EL (cell line): ENCODE measurements at places on chromosomes 13 and 19.
A peak's percentile ranks its signal among the peaks of the same experiment; 100 is the strongest.

DNA sequence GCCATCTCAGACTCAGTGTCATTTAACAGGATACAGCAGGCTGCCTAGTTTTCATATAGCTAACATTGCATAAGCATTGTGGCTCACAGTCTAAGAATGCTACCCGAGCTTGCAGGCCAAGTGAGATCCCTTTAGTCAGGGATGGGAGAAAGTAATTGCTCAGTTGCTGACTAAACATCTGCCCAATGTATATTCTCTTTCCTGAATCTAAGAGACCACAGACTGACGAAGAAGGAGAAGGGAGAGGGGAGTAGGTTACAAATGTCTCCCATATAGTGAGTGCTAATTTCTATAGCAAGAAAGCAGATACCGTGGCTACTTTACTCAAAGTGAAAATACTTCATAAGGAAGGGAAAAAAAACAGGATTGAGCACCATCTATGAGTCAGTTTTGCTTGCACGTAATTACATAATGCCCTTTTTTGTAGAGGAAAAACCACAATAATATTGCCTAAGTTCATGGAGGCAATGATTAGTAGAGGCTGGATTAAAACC lies 453.9 kb downstream of the COG6 start:
- peak; percentile 86 for DNase-seq

- no peak for DNase-seq
These were observed 34.2 kb downstream of the SACS start for GRCh38 chr13:23399347-23399746.

GRCh38 chr13:97414392-97414791 lies 19.6 kb upstream of the RAP2A start:
- DNase-seq = no peak

- no peak for DNase-seq
These were observed 10.2 kb upstream of the F7 start for GRCh38 chr13:113095146-113096051.

GRCh38 chr13:91318886-91319285 lies 28.6 kb upstream of the MIR17HG start:
- no peak for DNase-seq

GRCh38 chr19:13011653-13012389 lies 16.5 kb downstream of the NFIX start:
- DNase-seq = no peak

GRCh38 chr13:29117663-29118062 lies 297.5 kb downstream of the MTUS2 start:
- DNase-seq = no peak

DNA sequence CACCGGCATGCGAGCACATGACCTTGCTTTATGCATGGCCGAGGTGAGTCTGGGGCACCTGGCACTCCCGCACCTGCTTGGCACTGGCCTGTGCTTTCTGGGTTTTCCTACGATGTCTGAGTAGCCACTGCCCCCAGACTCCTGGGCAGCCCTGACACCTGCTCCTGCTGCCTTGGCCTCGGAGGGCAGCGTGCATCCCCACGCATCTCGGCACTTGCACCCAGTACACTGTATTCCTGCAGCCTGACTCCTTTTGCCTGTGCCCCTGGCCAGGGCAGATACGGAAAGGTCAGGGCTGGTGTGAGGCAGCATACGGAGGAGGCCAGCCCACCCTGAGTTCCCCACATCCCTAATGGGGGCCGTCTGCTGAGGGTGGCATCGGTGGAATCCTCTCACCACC lies 340.6 kb downstream of the TEX29 start:
- no peak for DNase-seq

DNA sequence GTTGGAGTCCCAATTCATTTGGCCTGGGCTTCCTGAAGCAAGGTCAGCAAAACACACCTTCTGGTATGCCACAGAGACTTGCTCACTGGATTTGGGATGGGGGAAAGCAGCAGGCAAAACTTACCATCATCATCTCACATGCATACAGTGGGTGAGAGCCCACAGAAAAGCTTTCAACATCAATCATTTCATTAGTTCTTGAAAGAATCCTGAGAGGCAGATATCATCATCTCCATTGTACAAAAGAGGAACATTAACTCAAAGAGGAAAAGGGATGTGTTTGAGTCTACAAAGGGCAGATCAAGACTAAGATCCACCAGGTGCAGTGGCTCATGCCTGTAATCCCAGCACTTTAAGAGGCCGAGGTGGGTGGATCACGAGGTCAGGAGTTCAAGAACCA lies 6.4 kb downstream of the WDR87 start:
- DNase-seq = no peak

- no peak for DNase-seq
These were observed 388.1 kb downstream of the KCNRG start for GRCh38 chr13:50403311-50403710.

DNA sequence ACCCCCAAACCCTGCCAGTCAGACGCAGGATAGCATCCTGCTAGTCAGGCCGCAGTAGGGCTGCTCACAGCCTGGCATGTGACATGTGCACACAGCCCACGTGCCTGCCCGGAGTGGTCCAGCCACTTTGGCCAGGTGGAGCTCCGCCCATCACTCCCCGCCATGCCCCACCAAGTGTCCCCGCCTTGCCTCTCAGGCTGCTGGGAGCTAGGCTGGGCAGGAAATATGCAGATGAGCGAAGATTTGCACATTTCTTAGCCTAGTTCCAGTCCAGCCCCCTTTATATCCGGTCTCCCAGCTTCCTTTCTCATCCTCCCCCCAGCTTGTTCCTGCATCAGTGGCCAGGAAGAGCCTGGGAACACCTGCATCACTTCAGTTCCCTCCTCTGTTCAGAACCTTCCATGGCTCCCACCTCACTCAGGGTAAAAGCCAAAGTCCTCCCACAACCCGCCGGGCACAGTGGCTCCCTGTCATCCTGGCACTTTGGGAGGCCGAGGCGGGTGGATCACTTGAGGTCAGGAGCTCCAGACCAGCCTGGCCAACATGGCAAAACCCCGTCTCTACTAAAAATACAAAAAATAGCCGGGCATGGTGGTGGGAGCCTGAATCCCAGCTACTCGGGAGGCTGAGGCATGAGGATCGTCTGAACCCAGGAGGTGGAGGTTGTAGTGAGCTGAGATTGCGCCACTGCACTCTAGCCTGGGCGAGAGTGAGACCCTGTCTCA lies 2.3 kb upstream of the DOCK6 start:
- no peak for DNase-seq

GRCh38 chr19:49894879-49895565 lies 1.7 kb downstream of the IL4I1 start:
- no peak for DNase-seq

GRCh38 chr13:20814224-20814910 lies 40.6 kb upstream of the EEF1AKMT1 start:
- DNase-seq = peak; percentile 97

DNA sequence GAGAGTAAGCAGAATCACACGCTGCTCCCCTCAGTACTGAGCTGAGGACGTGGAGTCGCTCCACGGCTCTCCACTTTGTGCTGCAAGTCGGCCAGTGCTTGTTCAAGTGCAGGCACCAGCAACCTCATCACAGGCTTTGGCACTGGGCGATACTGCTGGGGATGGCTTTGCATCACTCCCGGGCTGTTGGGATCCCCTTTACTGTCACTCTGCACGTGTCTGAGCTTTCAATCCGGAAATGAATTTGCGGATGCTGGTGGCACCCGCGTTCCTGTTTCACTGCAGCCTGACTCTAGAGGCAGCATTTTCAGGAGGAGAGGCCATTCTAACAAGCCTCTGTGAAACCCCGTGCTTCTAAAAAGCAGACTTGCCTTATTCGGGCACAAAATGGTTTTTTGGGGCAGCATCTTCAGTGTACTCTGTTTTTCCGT lies 19.1 kb downstream of the SMARCA4 start:
- DNase-seq = no peak

DNA sequence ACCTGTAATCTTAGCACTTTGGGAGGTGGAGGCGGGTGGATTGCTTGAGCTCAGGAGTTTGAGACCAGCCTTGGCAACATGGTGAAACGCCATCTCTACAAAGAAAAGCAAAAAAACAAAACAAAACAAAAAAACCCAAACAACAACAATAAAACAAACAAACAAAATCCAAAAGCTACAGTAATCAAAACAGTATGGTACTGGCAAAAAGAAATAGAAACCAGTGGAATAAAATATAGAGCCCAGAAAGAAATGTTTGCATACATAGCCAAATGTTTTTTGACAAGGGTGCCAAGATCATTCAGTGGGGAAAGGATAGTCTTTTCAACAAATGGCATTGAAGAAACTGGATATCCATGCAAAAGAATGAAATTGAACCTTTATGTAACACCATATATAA lies 11.5 kb downstream of the CEACAM1 start:
- no peak for DNase-seq

- no peak for DNase-seq
These were observed 125.9 kb downstream of the SIPA1L3 start for GRCh38 chr19:38032951-38033350.

GRCh38 chr19:45403781-45404556 lies 900 bp downstream of the PPP1R13L start:
- peak; percentile 63 for DNase-seq

- no peak for DNase-seq
These were observed at the start of gene PGLYRP1 for GRCh38 chr19:46022431-46023310. PGLYRP1 (minus strand) TSS chr19:46023053; CDS start chr19:46023021, 32 bp downstream.
